Uterus (tissue), 4 donors: ENCODE measurements at places on chromosomes 4 and X. TPM values are rescaled to one million over a fixed set of nuclear protein-coding genes. Genes with fewer than 3 reads are reported as not detected.

GRCh38 chrX:104913348-104913747, 307.1 kb downstream of the TEX13A start:
- no peak for DNase-seq
- no peaks in the 10 kb centered on the region for H3K36me3 ChIP-seq
- H3K4me3 ChIP-seq, result no peak overlapping the region

DNA sequence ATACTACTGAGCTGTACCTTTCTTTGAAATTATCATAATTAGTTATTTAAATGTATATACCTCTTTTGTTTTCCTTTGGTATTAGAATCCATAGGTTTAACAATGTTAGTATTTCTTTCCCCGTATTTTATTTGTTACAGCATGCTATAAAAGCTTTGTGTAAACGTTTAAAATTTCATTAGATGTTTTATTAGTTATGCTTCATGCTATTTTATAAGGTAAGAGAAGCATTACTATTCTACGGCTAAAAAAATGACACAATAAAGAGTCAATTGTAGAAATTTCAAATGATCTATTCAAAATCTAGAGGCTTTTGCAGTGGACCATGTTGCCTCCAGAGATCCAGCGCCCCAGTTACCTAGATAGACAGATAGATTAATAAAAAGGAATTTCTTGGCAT, 1203.3 kb upstream of the IGFBP7 start:
- no peaks in the 10 kb centered on the region for H3K4me1 ChIP-seq
- DNase-seq, result no peak
- H3K27ac ChIP-seq, result no peak overlapping the region
- H3K36me3 ChIP-seq, result no peaks in the 10 kb centered on the region

DNA sequence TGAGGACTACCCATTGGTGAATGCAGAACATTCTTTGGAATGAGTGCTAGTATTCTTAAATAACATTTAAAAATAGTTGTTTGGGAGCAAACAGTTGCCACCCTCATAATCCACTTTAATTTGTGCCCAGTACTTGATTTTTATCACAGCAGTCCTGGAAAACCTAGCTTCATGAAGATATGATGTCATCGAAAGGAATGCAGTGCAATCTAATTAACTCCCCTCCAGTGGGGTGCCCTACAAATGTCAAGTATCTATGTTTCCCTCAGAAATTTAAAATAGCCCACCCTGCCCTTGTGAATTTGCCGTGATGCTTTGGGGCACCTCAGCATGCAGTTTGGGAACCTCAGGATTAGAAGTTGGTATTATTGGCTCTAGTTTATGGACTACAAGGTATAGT, 5.4 kb downstream of the RAB9A start:
- H3K27ac ChIP-seq, result peak overlapping the region; percentile 36
- no peak overlapping the region for H3K4me3 ChIP-seq
- H3K4me1 ChIP-seq, result no peaks in the 10 kb centered on the region
- no peaks in the 10 kb centered on the region for H3K36me3 ChIP-seq
- no peak for DNase-seq

DNA sequence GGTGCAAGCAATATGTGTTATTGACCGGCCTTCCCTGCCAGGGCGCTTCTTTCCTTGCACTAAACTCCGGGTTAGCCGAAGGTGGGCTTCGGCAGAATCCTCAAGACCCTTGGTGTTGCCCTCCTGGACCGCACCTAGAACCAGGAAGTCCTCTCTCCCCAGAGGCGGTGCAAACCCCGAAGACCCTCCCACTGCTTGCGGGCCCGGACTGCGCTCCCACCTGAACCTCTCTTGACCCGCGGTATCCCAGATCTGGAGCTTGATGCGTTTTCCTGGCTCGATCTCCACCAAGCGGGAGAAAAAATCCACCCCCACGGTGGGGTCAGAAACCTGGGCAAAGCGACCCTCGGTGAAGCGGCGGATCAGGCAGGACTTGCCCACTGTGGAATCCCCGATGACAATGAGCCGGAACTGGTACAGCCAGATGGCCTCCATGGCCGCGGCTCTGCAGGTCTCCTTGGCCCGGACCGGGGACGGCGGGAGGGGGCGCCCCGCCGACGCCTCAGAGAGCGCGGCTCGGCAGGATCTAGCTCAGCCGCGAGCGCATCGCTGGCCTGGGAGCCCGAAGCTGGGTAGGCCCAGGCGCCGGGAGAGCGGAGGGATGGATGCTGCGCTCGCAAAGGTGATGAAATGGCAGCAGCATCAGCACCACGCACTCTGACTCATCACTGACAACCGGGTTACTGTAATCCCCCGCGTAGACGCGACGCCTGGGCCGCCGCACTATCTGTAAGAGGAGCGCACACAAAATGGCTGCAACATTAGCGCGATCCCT, at the start of gene RAB39B:
Gene RAB39B, minus strand, starts transcription at position 638 of the 775 bp plus-strand sequence. Its CDS starts 203 bp downstream, at position 435.
- peak; percentile 17 for DNase-seq
- H3K27me3 ChIP-seq, result no peaks in the 10 kb centered on the region
- no peak within 1 kb of the TSS for H3K4me3 ChIP-seq
- no peaks in the 10 kb centered on the region for H3K4me1 ChIP-seq

DNA sequence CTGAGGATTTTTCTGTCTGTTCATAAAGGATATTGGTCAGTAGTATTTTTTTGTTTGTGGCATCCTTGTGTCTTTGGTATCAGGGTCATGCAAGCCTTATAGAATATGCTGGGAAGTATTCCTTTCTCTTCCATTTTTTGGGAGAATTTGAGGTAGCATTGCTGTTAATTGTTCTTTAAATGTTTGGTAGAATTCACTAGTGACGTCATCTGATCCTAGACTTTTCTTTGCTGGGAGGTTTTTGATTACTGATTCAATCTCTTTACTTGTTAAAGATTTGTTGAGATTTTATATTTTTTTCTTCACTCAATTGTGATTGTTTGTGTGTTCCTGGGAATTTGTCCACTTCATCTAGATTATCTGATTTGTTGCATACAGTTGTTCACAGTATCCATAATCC, 234.4 kb upstream of the ATP6AP2 start:
- no peak overlapping the region for H3K4me3 ChIP-seq
- DNase-seq, result no peak
- H3K27me3 ChIP-seq, result no peaks in the 10 kb centered on the region
- no peak overlapping the region for H3K27ac ChIP-seq
- no peaks in the 10 kb centered on the region for H3K4me1 ChIP-seq
- H3K36me3 ChIP-seq, result no peaks in the 10 kb centered on the region

DNA sequence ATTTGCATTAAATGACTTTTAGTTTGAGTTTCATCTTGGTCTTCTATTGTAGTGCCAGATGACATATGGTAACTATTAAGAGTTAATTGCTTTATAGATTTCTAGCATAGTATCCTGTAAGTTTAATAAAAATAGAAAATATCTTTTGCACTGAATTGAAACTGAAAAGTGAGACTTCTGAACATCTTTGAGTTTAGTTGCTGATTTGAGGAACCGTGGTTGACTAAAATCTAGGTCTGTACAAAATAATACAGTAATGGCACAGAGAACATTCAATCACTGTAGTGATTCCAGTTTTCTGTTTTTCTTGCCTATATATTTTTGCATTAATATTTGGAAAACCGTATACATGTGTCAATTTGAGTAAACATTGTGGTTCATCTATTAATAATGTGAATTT, 60.7 kb downstream of the SPATA4 start:
- H3K4me1 ChIP-seq, result no peaks in the 10 kb centered on the region
- H3K27me3 ChIP-seq, result no peaks in the 10 kb centered on the region
- H3K4me3 ChIP-seq, result no peak overlapping the region
- no peaks in the 10 kb centered on the region for H3K36me3 ChIP-seq

DNA sequence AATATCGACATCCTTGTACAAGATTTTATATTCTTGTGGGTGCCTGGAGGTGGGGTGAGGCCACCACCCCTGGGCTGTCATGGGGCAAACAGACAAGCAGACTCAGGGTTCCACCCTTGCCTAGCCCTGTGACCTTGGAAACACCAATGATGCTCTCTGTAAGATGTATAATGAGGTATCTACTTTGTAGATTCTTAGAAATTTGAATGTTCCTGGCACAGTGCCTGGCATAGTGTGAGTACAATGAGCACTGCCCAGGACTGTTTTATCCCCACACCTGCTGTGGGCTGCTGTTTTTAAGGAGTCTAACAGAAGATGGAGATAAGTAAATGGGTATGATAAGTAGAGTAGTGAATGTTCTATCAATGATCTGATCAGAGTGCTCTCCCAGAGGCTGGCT, 3.1 kb downstream of the ZNF518B start:
- H3K36me3 ChIP-seq, result no peaks in the 10 kb centered on the region
- H3K4me3 ChIP-seq, result no peak overlapping the region
- no peaks in the 10 kb centered on the region for H3K4me1 ChIP-seq
- H3K27me3 ChIP-seq, result no peaks in the 10 kb centered on the region
- no peak overlapping the region for H3K27ac ChIP-seq
- no peak for DNase-seq

DNA sequence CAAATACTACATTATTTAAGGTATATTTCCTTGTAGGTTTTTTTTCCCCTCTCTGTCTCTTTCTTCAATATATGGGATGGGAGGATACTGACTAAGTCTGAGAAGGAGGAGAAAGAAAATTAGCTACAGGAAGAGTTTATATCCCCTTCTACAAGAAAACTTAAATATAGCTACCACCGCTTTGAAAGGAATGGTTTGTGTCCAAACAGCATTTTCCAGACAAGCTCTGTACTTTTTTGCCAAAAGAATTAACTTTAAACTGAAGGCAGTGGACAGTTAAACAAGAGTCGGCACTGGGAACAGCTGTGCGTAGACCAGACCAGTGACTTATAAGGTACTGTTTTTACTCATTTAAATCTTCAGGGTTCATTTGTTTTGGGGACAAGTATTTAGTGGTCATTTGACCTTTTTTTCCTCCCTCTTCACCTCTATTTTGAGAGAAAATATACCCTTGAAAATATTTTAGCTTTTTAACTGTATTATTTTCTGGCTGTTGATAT, 303.7 kb downstream of the ARHGAP24 start:
- no peak for DNase-seq
- H3K36me3 ChIP-seq, result no peaks in the 10 kb centered on the region
- no peaks in the 10 kb centered on the region for H3K4me1 ChIP-seq
- peak overlapping the region; percentile 80 for H3K27ac ChIP-seq

DNA sequence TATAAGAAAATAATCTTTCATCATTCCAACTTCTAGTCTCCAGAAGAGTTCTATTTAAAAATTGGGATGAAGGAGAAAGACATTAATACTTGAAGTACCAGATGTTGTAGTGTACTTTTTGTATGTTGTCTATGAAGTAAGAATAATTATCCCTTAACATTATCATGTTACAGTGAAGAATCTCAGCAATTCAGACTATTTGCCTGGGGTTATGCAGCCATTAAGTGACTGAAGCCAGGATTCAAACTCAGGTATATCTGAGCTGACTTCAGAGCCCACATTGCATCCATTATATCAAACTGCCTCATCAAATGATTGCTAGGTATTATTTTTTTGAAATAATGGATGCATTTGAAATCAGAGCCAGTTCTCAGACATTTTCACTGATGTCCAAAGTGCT, 76.1 kb upstream of the FHDC1 start:
- H3K4me3 ChIP-seq, result no peak overlapping the region
- no peak overlapping the region for H3K27ac ChIP-seq
- H3K4me1 ChIP-seq, result no peaks in the 10 kb centered on the region
- no peaks in the 10 kb centered on the region for H3K27me3 ChIP-seq
- DNase-seq, result no peak

DNA sequence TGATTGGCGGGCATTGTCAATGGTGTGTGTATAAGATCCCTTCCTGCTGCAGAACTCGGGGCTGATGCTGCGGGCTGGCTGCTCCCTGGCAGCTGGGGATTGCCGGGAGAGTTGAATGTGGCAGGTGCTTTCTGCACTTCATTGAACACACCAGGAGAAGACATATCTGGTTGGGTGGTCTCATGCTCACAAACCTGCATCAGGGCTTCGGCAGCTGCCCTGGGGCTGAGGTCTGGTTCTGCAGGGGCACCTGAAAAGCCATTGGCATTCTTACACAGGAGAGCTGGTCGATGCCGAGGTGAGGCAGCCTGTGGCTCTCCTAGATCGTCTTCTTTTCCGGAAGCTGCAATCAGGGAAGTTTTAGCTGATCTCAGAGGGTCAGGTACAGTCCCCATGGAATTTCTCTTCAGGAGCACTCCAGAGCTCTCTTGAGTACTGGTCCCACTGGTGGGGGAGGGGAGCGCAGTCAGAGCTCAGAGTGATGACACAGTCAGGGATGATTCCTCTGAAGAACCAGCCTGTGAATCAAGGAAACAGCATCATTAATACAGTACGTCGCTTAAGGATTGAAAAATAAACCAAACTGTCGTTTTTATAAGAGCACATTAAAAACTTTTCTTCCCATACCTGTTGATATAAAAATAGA, 57.8 kb downstream of the GPRIN3 start:
- no peak for DNase-seq
- H3K27ac ChIP-seq, result no peak overlapping the region
- H3K36me3 ChIP-seq, result no peaks in the 10 kb centered on the region
- H3K4me3 ChIP-seq, result no peak overlapping the region
- no peaks in the 10 kb centered on the region for H3K27me3 ChIP-seq

GRCh38 chr4:99536848-99537247, 26.0 kb downstream of the C4orf17 start:
- no peaks in the 10 kb centered on the region for H3K27me3 ChIP-seq
- DNase-seq, result no peak
- no peak overlapping the region for H3K27ac ChIP-seq
- no peaks in the 10 kb centered on the region for H3K36me3 ChIP-seq
- H3K4me1 ChIP-seq, result no peaks in the 10 kb centered on the region

GRCh38 chr4:61514991-61515390, 314.9 kb downstream of the ADGRL3 start:
- H3K36me3 ChIP-seq, result no peaks in the 10 kb centered on the region
- no peak overlapping the region for H3K27ac ChIP-seq
- no peak for DNase-seq
- no peaks in the 10 kb centered on the region for H3K4me1 ChIP-seq

- no peak for DNase-seq
- H3K36me3 ChIP-seq, result no peaks in the 10 kb centered on the region
- no peak overlapping the region for H3K27ac ChIP-seq
- no peaks in the 10 kb centered on the region for H3K27me3 ChIP-seq
Observed at GRCh38 chr4:20421603-20421985, 169.9 kb downstream of the SLIT2 start.

DNA sequence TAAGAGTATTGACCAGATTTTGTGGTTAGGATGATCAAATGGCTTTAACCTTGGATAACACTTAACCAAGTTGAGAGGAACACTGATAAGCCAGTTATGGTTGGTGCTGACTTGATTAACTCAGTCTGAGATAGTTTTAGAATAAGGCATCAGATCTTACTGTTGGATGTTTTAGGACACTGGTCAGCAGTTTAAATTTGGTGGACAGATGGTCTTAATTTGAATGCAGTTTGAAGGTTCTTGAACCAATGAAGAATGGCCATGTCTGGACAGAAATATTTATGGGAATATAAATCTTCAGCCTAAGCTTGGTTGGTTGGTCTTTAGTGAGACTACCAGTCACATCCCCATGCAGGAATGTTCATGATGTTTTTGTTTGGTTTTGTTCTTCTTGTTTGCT, 2.6 kb upstream of the GIMD1 start:
- no peaks in the 10 kb centered on the region for H3K36me3 ChIP-seq
- H3K27me3 ChIP-seq, result no peaks in the 10 kb centered on the region
- H3K27ac ChIP-seq, result no peak overlapping the region
- no peaks in the 10 kb centered on the region for H3K4me1 ChIP-seq
- H3K4me3 ChIP-seq, result no peak overlapping the region

GRCh38 chr4:142497606-142498005, 348.5 kb downstream of the INPP4B start:
- no peaks in the 10 kb centered on the region for H3K27me3 ChIP-seq
- DNase-seq, result no peak
- no peak overlapping the region for H3K27ac ChIP-seq

TBC1D14 gene
- total RNA-seq, result 35.2 TPM

SMR3B gene
- total RNA-seq, result not detected

SHROOM3 gene
- 3.5 TPM for total RNA-seq

PGM2 gene
- total RNA-seq, result 45.6 TPM

ZNF518B gene
- total RNA-seq, result 105 TPM

POF1B gene
- 0.26 TPM for total RNA-seq

AADAT gene
- 28.4 TPM for total RNA-seq

ZFP42 gene
- not detected for total RNA-seq

USP17L29 gene
- total RNA-seq, result not detected

SLITRK4 gene
- total RNA-seq, result not detected

CD38 gene
- 2.9 TPM for total RNA-seq

DACH2 gene
- 8.6 TPM for total RNA-seq

CSAG2 gene
- total RNA-seq, result not detected
